Activated CD8-positive, alpha-beta T cell treated with anti-CD3 and anti-CD28 coated beads for 36 hours (primary cell): ENCODE measurements at places on chromosomes 5 and 9. TPM values are rescaled to one million over a fixed set of nuclear protein-coding genes. Genes with fewer than 3 reads are reported as not detected.

GRCh38 chr9:38359297-38359653 is 33.2 kb upstream of the ALDH1B1 start:
- no peak for DNase-seq

Gene ELAVL2
- total RNA-seq = not detected

DNA sequence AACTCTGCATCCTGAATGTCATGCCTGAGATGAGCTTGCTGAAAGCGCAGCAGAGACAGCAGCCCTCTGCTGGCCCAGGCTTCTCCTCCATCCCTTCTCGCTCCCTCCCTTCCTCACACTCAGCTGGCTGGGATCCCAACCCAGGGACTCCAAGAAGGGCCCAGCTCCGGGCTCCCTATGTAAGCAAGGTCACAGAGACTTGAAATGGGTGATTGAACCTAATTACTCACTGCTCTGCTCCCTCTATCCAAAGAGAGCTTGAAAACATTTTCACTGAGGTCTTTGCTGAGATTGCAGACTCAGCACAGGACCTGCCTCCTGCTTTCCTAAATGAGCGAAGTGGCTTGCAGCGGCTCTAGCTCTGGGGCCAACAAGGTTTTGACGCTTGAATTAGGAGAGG is 42.8 kb downstream of the RAPGEF1 start:
- DNase-seq = no peak

Gene C9orf153
- 0.40 TPM for total RNA-seq

Gene BASP1
- total RNA-seq = 0.47 TPM

DNA sequence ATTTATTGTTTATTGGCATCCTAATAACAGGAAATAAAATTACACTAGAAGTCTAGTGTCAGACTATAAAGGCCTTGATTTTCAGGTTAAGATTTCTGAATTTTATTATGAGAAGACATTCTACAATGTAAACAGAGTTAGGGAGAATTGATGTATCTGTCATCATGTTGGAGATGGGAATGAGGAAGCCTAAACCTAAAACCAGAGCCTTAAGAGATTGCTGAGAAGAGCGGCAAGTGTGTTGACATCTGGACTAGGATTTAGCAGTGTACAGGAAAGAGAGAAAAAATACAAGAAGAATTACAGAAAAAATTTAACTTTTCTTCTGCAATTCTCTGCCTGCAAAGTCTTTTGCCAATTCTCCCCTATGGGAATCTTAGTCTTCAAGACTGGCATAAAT is 525.5 kb downstream of the NR2F1-AS1 start:
- DNase-seq = no peak

GRCh38 chr9:135531096-135531495 is 9.9 kb downstream of the LCN1 start:
- no peak for DNase-seq

DNA sequence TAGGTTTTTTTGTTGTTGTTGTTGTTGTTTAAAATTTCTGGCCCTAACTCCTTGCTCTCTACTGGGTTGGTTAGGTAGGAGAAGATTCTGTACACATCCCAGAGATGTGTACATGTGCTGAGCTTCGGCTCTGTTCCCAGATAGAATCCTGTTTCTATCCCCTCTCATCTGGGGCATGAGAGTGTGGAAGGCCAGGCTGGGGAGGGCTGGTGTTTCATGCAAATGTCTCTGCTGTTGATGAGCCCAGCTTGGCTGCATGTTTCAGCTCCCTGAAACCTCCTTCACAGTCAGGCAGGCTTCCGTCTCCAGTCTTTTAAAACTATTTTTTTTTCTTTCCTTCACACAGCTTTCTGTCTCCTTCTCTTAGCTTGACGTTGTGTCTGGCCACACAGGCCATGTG is 526.9 kb upstream of the KLF4 start:
- no peak for DNase-seq

DNA sequence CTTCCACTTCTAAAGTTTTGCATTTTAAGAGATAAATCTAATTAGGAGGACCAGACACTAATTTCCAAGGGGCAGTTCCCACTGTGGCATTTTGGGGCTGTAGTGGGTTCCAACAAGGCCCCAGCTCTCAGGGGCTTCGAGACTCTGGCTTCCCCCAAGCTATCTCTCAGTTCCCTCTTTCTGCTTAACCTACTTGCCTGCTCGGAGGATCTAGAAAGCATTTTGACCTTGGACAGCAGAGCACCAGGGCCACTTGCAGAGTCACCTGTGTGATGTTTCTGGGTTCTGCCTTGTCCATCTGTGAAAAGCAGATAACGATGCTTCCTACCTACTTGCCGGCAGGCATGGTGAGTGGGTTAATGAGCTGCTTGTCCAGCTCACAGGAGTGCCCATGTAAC is 175.4 kb downstream of the MED10 start:
- no peak for DNase-seq

DNA sequence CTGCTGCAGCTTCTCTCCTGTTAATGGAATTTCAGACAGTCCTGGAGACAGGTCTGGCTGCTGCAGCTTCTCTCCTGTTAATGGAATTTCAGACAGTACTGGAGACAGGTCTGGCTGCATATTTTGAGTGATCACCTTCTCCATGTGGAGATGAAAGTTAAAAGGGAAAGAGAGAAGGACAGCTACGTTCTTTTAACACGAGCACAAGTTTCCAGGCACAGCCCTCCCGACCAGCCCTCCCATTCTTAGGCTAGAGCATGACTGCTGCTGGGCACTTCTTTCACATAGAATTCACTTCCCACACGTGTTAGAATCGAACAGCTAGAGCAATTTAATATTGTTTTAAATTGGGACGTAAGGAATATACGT is 133.3 kb upstream of the DMRT1 start:
- DNase-seq = no peak

- DNase-seq = no peak
These were observed 12.4 kb downstream of the CDC37L1 start for GRCh38 chr9:4691795-4692194.

Gene PRRT1B
- total RNA-seq = not detected

GRCh38 chr5:56851258-56851941 is 36.1 kb downstream of the MAP3K1 start:
- no peak for DNase-seq

Gene OR1N1
- not detected for total RNA-seq

GRCh38 chr5:56717253-56717987 is 97.9 kb upstream of the MAP3K1 start:
- DNase-seq = no peak

Gene MAN1B1
- total RNA-seq = 33.2 TPM

DNA sequence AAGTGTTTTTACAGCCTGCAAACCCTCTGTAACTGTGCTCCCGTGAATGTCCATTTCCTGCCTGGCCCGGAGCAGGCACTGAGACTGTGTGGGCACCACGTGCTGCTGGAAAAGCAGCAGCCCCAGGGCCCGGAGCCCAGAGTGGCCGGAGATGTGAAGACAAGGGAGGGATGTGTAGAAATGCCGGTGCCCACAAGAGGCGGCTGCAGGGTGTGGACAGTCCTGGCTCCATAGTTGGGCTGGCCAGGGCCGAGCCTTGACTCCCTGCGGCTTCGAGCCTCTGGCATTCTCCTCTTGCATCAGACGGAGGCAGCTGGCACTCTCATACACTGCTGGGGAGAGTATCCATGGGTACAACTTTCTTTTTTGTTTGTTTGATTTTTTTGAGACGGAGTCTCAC is 13.2 kb upstream of the GFPT2 start:
- no peak for DNase-seq

Gene PCSK1
- total RNA-seq = not detected

DNA sequence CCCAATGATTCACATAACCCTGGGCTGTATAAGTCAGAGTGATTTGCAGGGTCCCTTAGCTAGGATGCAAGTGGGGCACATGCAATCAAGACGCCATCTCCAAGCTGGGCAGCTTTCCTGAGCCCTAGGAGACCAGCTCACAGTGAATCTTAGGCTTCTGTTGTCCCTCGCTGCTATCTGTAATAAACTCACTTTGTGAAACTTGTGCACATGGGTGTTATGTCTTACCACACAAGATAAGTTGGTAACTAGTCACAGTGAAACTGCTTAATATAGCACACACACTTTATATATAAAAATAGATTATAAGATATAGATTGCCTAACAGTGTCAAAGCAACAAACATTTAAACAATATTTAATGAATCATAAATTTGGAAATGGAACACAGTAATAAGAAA is 658.5 kb downstream of the SLCO4C1 start:
- DNase-seq = no peak

- no peak for DNase-seq
These were observed 138.5 kb downstream of the SLIT3 start for GRCh38 chr5:169162407-169162806.

DNA sequence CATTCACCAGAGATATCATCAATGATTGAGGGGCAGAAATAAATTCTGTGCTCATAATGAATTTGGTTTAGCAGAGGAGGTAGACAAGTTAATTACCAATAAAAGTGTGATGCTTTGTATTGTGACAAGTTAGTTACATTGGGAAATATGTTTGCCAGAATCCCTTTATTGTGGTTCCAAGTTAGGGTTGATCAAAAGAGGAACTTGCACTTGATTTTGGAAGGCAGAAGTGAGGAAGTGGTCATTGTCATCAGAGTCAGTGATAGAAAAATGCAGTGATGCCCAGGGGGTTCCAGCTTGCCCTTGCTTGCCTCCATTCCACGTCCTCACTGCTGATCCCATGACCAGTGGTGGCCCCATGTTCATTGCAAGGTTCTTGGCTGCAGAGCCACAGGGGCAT is 69.7 kb downstream of the SVEP1 start:
- DNase-seq = no peak

Gene LMX1B
- not detected for total RNA-seq

Gene C9
- total RNA-seq = not detected

GRCh38 chr5:893137-893506 is 438 bp downstream of the TRIP13 start:
- peak; percentile 12 for DNase-seq

- DNase-seq = no peak
These were observed 285.8 kb upstream of the MEF2C start for GRCh38 chr5:89168766-89169165.

GRCh38 chr9:112479221-112479620 is 7.4 kb upstream of the KIAA1958 start:
- DNase-seq = no peak

GRCh38 chr9:97880336-97880735 is 27.3 kb downstream of the FOXE1 start:
- no peak for DNase-seq

DNA sequence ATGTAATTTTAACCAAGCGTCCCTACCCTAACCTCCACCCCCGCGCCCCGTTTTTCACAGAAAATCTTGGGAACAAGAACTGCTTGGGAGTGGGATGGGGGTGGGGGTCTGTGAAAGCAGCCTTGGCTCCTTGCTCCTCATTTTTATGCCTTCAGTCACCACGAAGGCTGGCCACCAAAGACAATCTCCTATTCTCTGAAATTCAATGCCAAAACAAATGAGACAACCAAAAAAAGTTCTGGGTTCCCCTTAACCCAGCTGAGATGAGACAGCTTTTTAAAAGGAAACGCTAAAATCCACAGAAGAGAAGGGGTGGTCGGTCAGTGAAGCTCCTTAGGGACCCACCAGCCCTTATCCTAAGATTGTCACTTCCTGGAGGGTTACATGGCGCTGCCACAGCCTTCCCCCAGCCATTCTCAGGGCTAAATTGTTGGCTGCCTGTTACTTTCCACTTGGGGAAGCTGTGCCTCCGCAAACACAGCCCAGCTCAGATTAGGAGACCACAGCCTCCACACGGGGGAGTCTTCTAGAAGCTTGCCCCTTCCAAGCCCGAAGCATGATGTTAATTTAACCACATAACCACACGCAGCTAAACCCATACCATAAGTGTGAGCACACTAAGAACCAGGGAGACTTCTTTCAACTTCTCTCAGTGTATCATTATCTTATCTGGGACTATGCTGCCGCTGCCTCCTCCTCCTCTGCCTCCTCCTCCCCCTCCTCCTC is 136.3 kb downstream of the FOXD1 start:
- DNase-seq = peak; percentile 67

DNA sequence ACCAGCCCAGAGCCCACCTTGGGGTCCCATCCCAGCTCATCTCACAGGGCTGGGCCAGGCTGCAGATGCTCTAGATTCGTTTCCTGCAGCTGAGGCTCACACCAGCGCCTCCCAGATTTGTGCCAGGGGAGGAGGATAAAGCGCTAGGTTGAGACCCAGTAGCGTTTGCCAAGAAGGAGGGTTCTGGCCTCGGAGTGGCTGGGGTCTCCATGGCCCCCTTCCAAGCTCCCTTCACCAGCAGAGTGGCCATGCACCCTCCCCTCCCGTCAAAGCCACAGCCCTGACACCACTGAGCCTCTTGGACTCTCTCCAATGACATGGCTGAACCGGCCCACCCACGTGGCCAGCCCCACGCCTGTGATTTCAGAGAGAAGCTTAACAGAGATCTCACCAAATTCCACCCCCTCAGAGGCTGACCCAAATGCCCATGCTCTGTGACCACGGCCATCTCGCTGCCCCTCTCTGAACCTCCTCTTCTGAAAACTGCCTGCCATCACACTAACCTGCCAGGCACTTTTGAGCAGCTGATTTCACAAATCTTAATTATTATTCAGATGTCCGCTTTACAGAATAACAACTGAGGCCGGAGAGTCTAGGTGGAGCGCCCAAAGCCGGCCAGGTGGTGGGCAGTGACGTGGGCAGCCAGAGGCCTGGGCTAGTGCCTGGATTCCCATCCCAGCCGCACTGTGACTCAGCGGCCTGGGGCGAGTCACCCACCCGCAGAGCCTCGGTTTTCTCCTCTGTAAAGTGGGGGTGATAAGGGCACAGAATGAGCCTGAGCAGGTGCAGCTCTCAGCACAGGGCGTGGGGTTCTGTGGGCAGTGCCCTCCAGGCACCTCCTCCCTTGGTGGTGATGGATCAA is 155.7 kb downstream of the C9orf50 start:
- DNase-seq = no peak

DNA sequence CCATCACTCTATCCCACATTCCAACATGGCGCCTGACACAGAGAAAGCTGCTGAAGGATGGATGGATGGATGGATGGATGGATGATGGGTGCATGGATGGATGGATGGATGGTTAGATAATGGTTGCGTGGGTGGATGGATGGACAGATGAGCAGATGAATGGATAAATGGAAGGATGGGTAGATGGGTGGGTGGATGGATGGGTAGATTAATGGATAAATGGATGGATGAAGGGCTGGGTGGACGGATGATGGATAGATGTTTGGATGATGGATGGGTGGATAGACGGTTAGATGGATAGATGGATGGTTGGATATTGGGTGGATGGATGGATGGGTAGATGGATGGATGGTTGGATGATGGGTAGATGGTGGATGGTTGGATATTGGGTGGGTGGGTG is 4.5 kb downstream of the LCN12 start:
- DNase-seq = no peak

Gene RFESD
- total RNA-seq = 9.8 TPM

Gene CCDC187
- not detected for total RNA-seq

DNA sequence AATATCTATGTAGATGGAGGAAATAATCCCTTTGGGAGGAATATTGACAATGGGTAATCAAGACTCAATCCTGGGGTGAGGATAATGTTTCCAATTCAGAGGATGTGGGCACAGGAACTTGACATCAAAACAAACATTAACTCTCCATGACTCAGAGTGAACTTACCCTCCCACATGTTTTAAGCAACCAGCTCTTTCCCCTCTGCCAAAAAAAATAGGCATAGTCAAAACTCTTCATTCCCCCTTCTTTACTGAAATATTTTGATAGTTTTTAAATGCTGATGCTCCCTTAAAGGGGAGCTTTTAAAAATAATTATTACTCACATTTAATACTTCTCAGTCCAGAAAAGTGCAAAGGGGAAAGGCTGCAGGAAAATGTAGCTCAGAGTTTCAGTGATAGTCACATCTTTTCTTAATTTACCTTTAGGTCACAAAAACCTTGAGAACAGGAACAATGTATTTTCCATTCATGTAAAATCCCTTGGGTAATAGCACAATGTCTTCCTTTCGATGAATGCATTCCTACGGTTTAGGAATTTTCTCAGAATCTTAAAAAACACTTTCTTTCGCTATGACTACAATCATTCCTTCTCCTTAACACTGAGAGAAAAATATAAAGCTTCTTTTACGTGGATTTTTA is 298.4 kb upstream of the GRAMD2B start:
- no peak for DNase-seq
